Right cardiac atrium (tissue), 5 donors: ENCODE measurements at places on chromosomes 3 and 15. TPM values are rescaled to one million over a fixed set of nuclear protein-coding genes. Genes with fewer than 3 reads are reported as not detected.

GPR171 gene
- total RNA-seq, result 0.20 TPM

CATSPER2 gene
- 2.0 TPM for total RNA-seq

GOLGA6B gene
- not detected for total RNA-seq

CRABP1 gene
- total RNA-seq, result not detected

CHRNA5 gene
- 2.2 TPM for total RNA-seq

CLDN1 gene
- total RNA-seq, result 1.3 TPM

VILL gene
- total RNA-seq, result 9.3 TPM

PHC3 gene
- total RNA-seq, result 52.9 TPM

DNA sequence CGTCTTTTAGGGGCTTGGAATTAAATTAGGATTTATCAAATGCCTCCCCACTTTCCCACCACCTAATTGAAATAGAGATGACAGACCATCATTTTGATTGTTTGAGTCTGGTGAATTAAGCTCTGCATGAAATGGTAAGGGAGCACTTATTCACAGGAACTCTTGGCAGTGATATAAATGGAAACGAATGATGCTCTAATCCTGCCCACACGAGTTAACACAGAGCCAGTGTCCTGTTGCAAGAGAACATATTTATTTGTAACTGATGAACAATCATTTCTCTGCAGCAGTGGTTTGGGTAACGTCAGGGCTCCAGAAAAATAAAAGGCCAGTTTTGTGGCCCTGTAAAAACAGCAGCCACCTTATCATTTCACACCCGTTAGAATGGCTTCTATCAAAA, 163.3 kb downstream of the FEZF2 start:
- no peak for DNase-seq

DNA sequence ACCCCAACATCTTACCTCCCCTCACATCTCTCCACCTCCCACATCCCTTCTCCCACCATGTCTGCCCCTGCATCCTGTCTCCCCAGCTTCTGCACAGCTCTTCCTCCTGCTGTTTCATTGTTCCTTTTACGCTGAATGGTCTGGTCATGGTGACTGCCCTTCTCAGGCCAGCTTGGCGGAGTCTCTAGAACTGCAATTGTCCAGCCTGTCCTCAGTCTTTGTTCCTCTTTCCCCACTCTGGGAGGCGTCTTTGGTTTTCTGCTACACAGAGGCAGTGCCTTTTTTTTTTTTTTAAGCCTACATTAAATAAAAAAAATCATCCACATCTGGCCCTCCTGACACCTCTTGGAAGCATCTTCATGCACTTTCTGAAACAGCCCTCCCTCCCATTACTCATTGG, 49.1 kb upstream of the SEC22A start:
- DNase-seq, result no peak

- DNase-seq, result no peak
These were observed 60.5 kb downstream of the KLF13 start for GRCh38 chr15:31387092-31387478.

DNA sequence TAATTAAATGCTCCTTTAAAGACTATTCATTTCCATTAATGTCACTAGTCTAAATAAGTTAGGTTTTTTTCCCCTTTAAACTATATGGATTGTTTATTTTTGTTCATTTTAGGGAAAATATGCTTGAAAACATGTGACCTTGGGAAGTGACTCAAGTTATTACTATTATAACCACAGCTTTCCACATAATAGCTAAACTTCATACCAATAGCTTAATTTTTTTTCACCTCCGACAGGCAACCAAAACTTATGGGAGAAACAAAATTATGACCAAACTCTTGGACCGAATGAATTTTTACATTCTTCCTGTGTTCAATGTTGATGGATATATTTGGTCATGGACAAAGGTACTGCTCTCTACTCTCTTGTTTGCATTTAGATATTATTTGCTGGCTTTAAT, 16.2 kb downstream of the CPA3 start:
- DNase-seq, result no peak

- no peak for DNase-seq
These were observed 38.4 kb downstream of the MAP2K1 start for GRCh38 chr15:66424963-66425612.

- no peak for DNase-seq
These were observed 28.5 kb upstream of the PDE8A start for GRCh38 chr15:84953136-84953535.

DNA sequence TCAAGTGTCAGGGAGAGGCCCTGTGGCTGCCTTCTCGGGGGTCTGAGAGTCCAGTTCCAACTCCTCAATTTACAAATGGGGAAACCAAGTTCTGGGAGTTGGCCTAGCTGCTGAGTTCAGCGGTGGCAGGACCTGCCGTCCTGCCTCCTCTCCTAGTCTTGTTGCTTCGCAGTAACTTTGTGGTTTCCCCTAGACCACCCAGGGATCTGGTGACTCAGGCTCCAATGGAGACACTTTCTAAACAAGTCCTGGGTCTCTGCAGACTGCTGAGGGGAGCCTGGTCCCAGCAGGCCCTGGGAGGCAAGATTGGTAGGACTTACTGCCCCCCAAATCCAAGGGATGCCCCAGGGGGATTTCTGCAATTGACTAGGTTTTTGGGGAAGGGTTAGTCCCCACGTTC, 83.6 kb downstream of the SMAD6 start:
- no peak for DNase-seq

GRCh38 chr3:98034036-98034435, 1.1 kb downstream of the GABRR3 start:
- DNase-seq, result no peak

DNA sequence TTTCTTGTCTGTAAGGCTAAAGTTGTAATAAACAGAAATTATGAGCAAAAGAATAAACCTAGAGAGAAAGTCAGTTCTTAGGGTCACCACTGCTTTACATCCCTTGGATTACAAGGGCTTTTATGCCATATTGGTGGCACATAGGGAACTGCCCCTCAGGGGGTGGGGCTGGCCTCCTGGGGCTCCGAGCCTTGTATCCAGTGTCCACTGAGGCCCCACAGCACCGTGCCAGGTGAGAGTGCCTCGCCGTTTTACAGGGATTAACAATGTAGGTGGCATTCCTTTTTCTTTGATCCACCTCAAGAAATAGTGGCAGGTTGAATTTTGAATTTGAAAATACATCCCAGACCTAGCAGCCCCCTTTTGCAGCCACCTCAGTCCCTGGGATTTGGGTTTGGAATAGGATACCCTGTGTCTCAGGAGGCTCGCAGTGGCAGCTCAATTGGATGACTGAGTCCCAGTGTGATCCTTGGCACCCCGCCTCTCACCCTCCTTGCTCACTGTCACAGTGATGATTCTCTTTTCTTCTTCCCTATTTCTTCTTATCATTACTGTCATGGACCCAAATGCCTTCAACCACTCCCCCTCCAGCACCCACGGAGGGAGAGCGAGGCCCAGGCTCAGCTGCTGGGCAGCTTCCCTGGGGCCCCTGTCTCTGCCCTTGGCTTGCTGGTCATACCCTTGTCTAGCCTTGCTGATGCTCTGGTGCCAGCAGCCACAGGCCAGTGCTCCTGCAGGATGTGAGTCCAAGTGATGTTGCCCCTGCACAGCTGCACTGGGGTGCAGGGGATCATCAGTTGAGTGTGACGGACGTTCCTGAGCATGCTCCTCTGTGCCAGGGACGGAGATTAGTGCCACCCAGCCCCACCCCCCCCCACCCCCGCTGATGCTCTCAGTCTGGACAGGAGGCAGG, 137.9 kb downstream of the DNAJB8 start:
- no peak for DNase-seq

GRCh38 chr15:47412136-47412535, 305.2 kb upstream of the SEMA6D start:
- DNase-seq, result no peak

- no peak for DNase-seq
These were observed 96.8 kb downstream of the ANXA2 start for GRCh38 chr15:60301024-60301423.

- DNase-seq, result no peak
These were observed 43.4 kb downstream of the DCUN1D1 start for GRCh38 chr3:182936918-182937285.

DNA sequence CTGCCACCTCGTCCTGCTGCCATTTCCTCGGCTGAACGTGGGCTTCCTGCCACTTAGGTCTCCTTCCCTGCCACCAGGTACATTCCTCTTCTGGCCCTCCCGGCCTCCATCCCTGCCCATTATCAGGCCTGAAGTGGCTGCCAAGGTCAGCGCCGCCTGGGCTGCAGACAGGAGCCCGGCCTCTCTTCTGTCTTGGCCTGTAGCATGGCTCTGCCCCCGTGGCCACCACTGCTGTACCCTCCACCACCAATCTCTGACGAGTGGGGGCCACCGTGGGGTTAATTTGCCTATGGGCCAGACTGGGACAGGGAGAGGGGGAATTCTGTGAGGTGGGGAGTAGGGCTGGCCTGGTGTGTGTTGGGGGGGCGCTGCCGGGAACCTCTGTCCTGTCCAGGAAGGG, 2.0 kb upstream of the BAHD1 start:
- no peak for DNase-seq

DNA sequence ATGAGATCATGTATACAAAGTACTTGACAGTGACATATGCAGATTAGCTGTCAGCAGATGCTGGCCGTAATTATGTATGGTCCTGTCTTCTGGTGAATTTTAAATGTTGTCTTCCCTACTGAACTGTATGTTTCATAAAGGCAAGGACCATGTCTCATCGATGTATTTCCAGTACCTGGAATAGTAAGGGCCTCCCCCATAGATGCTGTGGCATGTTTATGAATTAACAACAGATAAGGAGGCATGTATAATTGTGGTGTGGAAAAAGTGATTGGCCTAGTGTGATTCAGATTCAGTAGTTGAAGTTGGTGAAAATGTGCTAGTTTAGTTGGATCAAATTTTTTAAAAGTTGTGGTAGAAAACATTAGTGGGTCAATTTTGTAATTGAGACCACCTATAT, 202.7 kb upstream of the SLC2A2 start:
- no peak for DNase-seq

DNA sequence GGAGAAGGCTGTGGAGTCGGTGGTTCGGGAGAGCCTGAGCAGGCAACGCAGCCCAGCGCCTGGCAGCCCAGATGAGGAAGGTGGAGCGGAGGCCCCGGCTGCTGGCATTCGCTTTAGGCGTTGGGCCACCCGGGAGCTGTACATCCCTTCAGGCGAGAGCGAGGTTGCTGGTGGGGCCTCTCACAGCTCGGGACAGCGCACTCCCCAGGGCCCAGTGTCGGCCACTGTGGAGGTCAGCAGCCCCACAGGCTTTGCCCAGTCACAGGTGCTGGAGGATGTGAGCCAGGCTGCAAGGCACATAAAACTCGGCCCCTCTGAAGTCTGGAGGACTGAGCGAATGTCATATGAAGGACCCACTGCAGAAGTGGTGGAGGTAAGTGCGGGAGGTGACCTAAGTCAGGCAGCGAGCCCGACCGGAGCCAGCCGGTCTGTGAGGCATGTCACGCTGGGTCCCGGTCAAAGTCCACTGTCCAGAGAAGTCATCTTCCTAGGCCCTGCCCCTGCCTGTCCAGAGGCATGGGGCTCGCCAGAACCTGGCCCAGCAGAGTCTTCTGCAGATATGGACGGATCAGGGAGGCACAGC, 26.7 kb downstream of the SYNM start:
- no peak for DNase-seq
